ENCODE measurements at places on chromosomes 1 and 21. TPM values are rescaled to one million over a fixed set of nuclear protein-coding genes. Genes with fewer than 3 reads are reported as not detected.

DNA sequence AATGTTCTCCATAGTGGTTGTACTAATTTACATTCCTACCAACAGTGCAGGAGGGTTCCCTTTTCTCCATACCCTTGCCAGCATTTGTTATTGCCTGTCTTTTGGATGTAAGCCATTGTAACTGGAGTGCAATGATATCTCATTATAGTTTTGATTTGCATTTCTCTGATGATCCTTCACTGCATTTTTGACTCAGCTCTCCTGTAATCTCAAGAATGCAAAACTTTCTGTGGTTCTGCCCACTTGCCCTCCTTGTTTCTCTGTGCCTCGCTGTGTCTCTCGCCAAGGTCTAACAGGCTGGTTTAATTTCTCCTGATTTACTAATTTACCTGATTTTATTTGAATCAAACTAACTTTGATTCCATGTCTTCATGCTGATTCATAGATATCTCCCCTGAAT is 407.9 kb downstream of the ZP4 start:
- no peak overlapping the region for H3K27ac ChIP-seq
- H3K27me3 ChIP-seq: no peaks in the 10 kb centered on the region
- H3K4me3 ChIP-seq: no peak overlapping the region
- H3K36me3 ChIP-seq: no peaks in the 10 kb centered on the region

Gene FOXO6
- 1.0 TPM for total RNA-seq

- H3K27ac ChIP-seq: no peak overlapping the region
- no peaks in the 10 kb centered on the region for H3K4me1 ChIP-seq
- no peaks in the 10 kb centered on the region for H3K27me3 ChIP-seq
- no peak overlapping the region for H3K4me3 ChIP-seq
These were observed 152.8 kb downstream of the TTLL7 start for GRCh38 chr1:83846138-83846537.

GRCh38 chr1:12203216-12204007 is 26.4 kb upstream of the VPS13D start:
- H3K36me3 ChIP-seq: peaks cover 100% of the 10 kb centered on the region
- H3K27ac ChIP-seq: no peak overlapping the region
- peaks cover 4% of the 10 kb centered on the region for H3K4me1 ChIP-seq

DNA sequence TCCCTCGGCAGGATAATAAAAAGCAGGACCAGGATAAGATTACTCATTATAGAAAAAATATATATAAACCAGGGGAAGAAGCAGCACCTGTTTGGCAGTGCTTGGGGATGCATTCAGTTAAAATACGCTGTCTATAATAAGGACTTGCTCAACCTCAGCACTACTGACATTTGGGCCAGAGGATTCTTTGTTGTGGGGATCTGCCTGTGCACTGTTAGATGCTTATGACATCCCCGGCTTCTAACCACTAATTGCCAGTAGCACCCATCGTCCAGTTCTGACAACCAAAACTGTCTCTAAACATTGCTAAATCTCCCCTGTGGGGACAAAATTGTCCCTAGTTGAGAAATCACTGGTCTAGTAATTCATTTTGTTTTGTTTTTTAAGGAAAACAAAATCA is 242.1 kb downstream of the SLC45A1 start:
- peaks cover 8% of the 10 kb centered on the region for H3K4me1 ChIP-seq
- no peak for DNase-seq
- H3K36me3 ChIP-seq: no peaks in the 10 kb centered on the region
- no peak overlapping the region for H3K27ac ChIP-seq
- H3K27me3 ChIP-seq: no peaks in the 10 kb centered on the region

DNA sequence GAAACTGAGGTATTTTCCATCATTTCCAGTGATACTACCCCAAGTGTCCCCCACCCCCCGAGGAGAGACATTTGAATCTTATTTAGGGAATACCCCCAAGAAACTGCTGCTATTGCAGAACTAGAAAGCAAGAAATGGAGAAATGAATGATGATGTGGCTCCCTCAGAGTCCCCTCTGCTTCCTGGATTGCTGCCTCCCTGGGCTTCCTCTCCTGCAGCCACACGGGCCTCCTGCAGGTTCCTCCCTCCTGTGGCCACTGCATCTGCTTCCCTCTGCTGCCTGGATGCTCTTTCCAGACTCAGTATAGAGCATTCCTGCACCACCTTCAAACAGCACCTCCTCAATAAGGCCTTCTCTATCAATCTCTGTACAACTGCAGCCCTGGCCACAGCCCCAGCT is 69.3 kb downstream of the SLC25A24 start:
- H3K4me3 ChIP-seq: no peak overlapping the region
- H3K27me3 ChIP-seq: no peaks in the 10 kb centered on the region
- H3K4me1 ChIP-seq: no peaks in the 10 kb centered on the region
- DNase-seq: no peak

- peaks cover 6% of the 10 kb centered on the region for H3K4me1 ChIP-seq
- no peaks in the 10 kb centered on the region for H3K27me3 ChIP-seq
- H3K36me3 ChIP-seq: no peaks in the 10 kb centered on the region
- H3K4me3 ChIP-seq: no peak overlapping the region
These were observed 64.7 kb downstream of the SCCPDH start for GRCh38 chr1:246788895-246789338.

DNA sequence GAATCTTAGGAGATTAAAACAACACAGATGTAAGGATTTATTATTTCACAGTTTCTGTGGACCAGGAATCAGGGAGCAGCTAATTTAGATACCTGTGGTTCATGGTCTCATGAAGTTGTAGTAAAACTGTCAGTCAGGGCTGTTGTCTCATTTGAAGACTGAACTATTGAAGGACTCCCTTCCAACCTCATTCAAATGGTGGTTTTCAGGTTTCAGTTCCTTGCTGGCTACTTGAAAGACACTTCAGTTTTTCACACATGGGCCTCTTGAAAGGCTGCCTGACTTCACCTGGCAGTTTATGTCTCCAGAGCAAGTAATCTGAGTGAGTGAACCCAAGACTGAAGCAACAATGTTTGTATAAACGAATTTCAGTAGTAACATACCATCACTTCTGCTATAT is 915.9 kb downstream of the PLA2G4A start:
- no peaks in the 10 kb centered on the region for H3K27me3 ChIP-seq
- H3K36me3 ChIP-seq: no peaks in the 10 kb centered on the region
- peak; percentile 24 for DNase-seq
- H3K27ac ChIP-seq: no peak overlapping the region

- H3K27ac ChIP-seq: no peak overlapping the region
- no peak for DNase-seq
- no peaks in the 10 kb centered on the region for H3K27me3 ChIP-seq
- H3K4me1 ChIP-seq: peaks cover 30% of the 10 kb centered on the region
- H3K4me3 ChIP-seq: no peak overlapping the region
These were observed 94.2 kb downstream of the PLXNA2 start for GRCh38 chr1:208149776-208150514.

- H3K27ac ChIP-seq: peak overlapping the region; percentile 81
- H3K4me1 ChIP-seq: peaks cover 4% of the 10 kb centered on the region
- peak overlapping the region; percentile 63 for H3K4me3 ChIP-seq
- H3K36me3 ChIP-seq: no peaks in the 10 kb centered on the region
These were observed 722 bp downstream of the LZIC start for GRCh38 chr1:9942399-9942938.

DNA sequence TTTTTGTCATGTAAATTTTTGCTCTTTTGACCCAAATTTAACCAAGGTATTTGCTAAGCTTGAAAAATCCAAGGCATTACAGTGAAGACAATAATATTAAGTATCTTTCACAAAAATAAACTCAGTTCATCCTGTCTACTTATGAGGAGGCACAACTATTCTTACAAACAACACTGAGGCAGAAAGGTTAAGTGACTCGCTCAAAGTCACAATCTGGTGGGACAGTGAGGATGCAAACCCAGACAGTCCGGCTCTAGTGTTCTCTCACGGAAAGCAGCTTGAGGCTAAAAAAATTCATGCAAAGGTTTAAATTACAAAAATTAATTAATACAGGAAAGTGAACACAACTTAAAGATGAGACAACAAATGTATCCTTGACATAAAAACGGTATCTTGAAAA is 125.3 kb downstream of the SIPA1L2 start:
- no peak for DNase-seq
- H3K4me1 ChIP-seq: peaks cover 19% of the 10 kb centered on the region
- H3K36me3 ChIP-seq: no peaks in the 10 kb centered on the region

Gene OXCT2
- total RNA-seq: 0.55 TPM

GRCh38 chr1:23543707-23544443 is 12.8 kb upstream of the E2F2 start:
- H3K36me3 ChIP-seq: no peaks in the 10 kb centered on the region
- no peaks in the 10 kb centered on the region for H3K27me3 ChIP-seq
- no peak overlapping the region for H3K27ac ChIP-seq
- H3K4me1 ChIP-seq: peaks cover 20% of the 10 kb centered on the region
- DNase-seq: no peak

Gene MLLT11
- total RNA-seq: 2.9 TPM

Gene CD34
- 56.1 TPM for total RNA-seq

DNA sequence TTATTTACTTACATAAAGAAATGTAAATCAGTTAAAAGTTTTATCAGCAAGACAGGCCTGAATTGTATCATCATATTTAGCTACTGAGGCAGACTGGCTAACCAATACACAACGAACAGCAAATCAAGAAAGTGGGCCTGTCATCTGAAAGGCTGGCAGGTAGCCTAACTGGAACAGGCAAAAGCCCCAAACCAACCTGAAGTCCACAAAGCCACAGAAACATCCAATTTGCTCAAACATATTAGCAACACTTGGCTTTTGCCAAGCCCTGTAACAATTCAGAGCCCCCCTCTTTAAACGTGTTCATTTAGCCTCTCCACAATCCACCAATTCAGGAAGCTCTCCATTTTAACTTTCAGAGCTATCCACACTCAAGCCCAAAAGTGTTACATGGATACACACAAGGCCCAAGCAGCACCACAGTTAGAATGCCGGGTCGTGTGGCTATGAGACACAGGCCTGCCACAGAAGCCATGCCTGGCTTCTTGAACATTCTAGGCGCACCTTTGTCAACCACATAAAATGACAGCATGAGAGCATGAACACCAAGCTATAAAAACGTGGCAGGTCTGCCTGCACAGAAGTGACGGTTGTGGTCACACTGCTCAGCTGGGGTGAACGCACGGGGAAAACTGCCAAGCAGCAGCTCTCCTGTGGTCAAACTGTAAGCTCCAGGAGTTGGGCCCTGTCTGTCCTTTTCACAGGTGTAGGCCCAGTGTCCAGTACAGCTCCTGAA is 49.3 kb downstream of the CD34 start:
- H3K4me1 ChIP-seq: peaks cover 72% of the 10 kb centered on the region
- no peaks in the 10 kb centered on the region for H3K27me3 ChIP-seq
- DNase-seq: no peak
- H3K4me3 ChIP-seq: no peak overlapping the region

Gene PYGO2
- total RNA-seq: 26.6 TPM

- no peaks in the 10 kb centered on the region for H3K4me1 ChIP-seq
- H3K36me3 ChIP-seq: no peaks in the 10 kb centered on the region
- no peak overlapping the region for H3K27ac ChIP-seq
- H3K4me3 ChIP-seq: no peak overlapping the region
- H3K27me3 ChIP-seq: no peaks in the 10 kb centered on the region
These were observed 101.1 kb downstream of the ZP4 start for GRCh38 chr1:237789619-237790018.

DNA sequence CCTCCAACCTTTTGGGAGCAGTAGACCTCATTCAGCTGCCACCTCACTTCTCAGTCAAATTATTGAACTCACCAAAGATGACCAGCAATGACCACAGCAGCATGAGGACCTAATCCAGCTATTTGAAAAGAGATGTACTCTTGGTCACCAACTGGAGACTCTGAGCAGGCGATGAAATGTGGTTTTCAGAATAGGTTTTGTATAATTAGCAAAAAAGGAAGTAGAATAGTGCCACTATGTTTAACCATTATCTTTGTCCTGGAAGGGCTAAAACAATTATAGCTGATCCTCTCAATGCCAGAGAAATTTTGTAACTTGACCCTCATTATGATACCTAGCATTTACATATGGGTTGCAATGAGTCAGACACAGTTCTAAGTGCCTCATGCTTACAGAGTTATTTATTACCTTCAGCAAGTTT is at the start of gene FCRL2:
TSS of gene FCRL2 (minus strand) at position 162 of the 421 bp plus-strand sequence. CDS start at position 103, 59 bp downstream.
- no peaks in the 10 kb centered on the region for H3K36me3 ChIP-seq
- no peaks in the 10 kb centered on the region for H3K4me1 ChIP-seq
- H3K27me3 ChIP-seq: no peaks in the 10 kb centered on the region
- no peak within 1 kb of the TSS for H3K27ac ChIP-seq
- no peak for DNase-seq
- H3K4me3 ChIP-seq: no peak within 1 kb of the TSS

DNA sequence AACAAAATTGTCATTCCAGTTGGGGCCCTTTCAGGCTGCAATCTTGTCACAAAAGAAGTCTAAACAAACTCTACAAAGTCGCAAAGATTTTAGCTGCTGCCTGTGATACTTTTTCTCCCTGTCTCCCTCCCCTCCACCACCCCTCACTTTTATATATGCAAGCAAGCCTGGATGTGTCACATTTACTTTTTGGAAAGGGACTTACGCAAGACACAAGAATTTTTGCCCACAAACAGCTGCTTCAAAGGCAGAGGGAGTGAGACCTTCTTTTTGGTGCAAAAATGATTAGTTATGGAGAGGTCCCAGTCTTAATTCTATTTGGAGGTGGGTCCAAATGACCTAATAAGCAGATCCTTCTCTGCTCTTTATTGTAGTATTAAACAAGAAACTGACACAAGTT is 22.9 kb upstream of the RALGPS2 start:
- DNase-seq: no peak
- no peaks in the 10 kb centered on the region for H3K4me1 ChIP-seq
- H3K4me3 ChIP-seq: no peak overlapping the region
- no peaks in the 10 kb centered on the region for H3K27me3 ChIP-seq

DNA sequence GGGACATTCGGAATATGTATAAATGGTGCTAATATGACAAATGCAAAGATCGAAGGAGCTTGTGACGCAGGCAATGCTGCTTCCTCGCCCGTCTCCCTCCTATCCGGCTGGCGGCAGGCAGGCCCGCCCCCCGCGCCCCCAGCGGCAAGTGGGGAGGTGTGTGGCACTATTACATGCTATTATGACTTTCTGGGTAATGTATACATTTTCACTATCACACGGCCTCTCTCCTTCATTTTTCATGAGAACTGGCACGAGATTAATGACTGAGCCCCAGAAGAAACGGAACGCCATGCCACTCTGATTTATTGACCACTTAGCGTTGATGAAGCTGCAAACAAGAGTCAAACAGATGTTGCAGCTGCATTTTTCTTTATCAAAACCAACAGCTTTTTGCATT is 138.9 kb upstream of the VAMP3 start:
- no peaks in the 10 kb centered on the region for H3K4me1 ChIP-seq
- H3K27me3 ChIP-seq: peaks cover 38% of the 10 kb centered on the region
- no peak for DNase-seq

Gene IL12RB2
- 1.1 TPM for total RNA-seq

Gene C4BPB
- 4.3 TPM for total RNA-seq

- H3K27ac ChIP-seq: no peak overlapping the region
- DNase-seq: no peak
- no peak overlapping the region for H3K4me3 ChIP-seq
- H3K36me3 ChIP-seq: no peaks in the 10 kb centered on the region
These were observed 23.7 kb upstream of the NFIA start for GRCh38 chr1:61058483-61059245.

- H3K4me3 ChIP-seq: no peak overlapping the region
- no peak overlapping the region for H3K27ac ChIP-seq
- peaks cover 6% of the 10 kb centered on the region for H3K36me3 ChIP-seq
- DNase-seq: no peak
- no peaks in the 10 kb centered on the region for H3K4me1 ChIP-seq
These were observed 86.9 kb downstream of the OLFML2B start for GRCh38 chr1:161936786-161937185.
